SJCRH30 (cell line): ENCODE measurements at places on chromosomes 3 and 15. TPM values are rescaled to one million over a fixed set of nuclear protein-coding genes. Genes with fewer than 3 reads are reported as not detected.
A peak's percentile ranks its signal among the peaks of the same experiment; 100 is the strongest.

- H3K4me1 ChIP-seq: no peaks in the 10 kb centered on the region
- DNase-seq: no peak
- H3K27me3 ChIP-seq: no peaks in the 10 kb centered on the region
- no peaks in the 10 kb centered on the region for H3K36me3 ChIP-seq
- no peak overlapping the region for H3K4me3 ChIP-seq
Observed at GRCh38 chr3:188367678-188368077, 213.7 kb downstream of the LPP start.

GRCh38 chr3:197209366-197210260, 88.8 kb downstream of the DLG1 start:
- H3K27me3 ChIP-seq: no peaks in the 10 kb centered on the region
- no peak overlapping the region for H3K27ac ChIP-seq
- no peaks in the 10 kb centered on the region for H3K4me1 ChIP-seq
- no peaks in the 10 kb centered on the region for H3K36me3 ChIP-seq
- H3K4me3 ChIP-seq: no peak overlapping the region

- no peak overlapping the region; the same call in 1 of the 2 replicates for H3K27ac ChIP-seq
- peaks cover 43% of the 10 kb centered on the region for H3K4me1 ChIP-seq
- DNase-seq: no peak
- H3K27me3 ChIP-seq: no peaks in the 10 kb centered on the region
- H3K4me3 ChIP-seq: no peak overlapping the region
- no peaks in the 10 kb centered on the region for H3K36me3 ChIP-seq
Observed at GRCh38 chr15:69497076-69497475, 44.5 kb downstream of the RPLP1 start.

The IRAK2 gene
- total RNA-seq: 8.1 TPM in 2 replicates

DNA sequence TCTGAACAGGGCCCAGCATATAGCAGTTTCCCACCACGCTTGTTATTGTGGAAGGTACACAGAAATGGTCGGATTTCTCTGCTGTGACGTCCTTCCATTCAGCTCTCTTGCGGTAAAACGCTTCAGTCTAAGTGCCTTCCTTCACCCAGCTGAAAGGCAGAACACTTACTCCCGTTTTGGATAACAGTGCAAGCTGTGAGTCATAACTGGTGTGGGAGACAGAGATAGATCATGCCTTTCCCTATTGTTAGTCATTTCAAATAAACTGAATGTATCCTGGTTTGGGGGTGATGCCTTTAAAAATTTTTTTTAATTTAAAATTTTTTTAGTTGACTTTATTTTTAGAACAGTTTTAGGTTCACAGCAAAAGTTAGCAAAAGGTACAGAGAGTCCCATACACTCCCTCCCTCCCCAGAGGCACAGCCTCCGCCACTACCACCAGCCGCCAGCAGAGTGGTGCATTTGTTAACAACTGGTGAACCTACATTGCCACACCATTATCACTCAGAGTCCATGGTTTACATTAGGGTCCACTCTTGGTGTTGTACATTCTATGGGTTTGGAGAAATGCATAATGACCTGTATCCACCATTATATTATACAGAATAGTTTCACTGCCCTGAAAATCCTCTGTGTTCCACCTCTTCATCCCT, 94.9 kb upstream of the NSMCE3 start:
- no peak overlapping the region for H3K4me3 ChIP-seq
- H3K27me3 ChIP-seq: no peaks in the 10 kb centered on the region
- H3K4me1 ChIP-seq: no peaks in the 10 kb centered on the region
- H3K36me3 ChIP-seq: no peaks in the 10 kb centered on the region

The SH2D7 gene
- 0.08 and 0.36 TPM in 2 replicates for total RNA-seq

GRCh38 chr3:71402911-71403310, 180.6 kb downstream of the FOXP1 start:
- DNase-seq: no peak
- H3K27ac ChIP-seq: no peak overlapping the region
- no peak overlapping the region for H3K4me3 ChIP-seq

GRCh38 chr3:15323063-15323462, 9.3 kb downstream of the SH3BP5 start:
- H3K27ac ChIP-seq: no peak overlapping the region
- no peak overlapping the region for H3K4me3 ChIP-seq
- no peak for DNase-seq
- H3K4me1 ChIP-seq: peaks cover 36% of the 10 kb centered on the region
- no peaks in the 10 kb centered on the region for H3K36me3 ChIP-seq

GRCh38 chr3:196989721-196990262, 21.2 kb upstream of the PIGZ start:
- no peak overlapping the region for H3K4me3 ChIP-seq
- H3K36me3 ChIP-seq: no peaks in the 10 kb centered on the region
- no peaks in the 10 kb centered on the region for H3K4me1 ChIP-seq
- H3K27ac ChIP-seq: no peak overlapping the region
- no peaks in the 10 kb centered on the region for H3K27me3 ChIP-seq

DNA sequence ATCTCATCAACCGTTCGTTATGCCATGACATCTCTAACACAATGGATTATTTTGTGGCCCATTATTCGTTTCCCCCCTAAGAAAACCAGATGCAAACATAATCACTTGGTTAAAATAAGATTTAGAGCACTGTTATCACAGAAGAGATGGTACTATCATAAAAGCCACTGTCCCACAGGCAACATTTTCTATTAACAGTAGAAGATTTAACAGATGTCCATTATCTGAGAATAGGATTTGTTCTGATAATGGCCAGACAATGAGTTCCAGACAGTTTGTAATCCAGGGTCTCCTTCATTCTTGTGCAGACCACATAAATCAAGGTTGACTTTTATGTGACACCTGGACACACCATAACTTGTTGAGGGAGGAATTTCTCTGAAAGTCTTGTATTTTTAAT, 153.1 kb downstream of the CLSTN2 start:
- H3K4me3 ChIP-seq: no peak overlapping the region
- no peaks in the 10 kb centered on the region for H3K27me3 ChIP-seq
- DNase-seq: no peak
- H3K27ac ChIP-seq: no peak overlapping the region
- H3K36me3 ChIP-seq: no peaks in the 10 kb centered on the region

DNA sequence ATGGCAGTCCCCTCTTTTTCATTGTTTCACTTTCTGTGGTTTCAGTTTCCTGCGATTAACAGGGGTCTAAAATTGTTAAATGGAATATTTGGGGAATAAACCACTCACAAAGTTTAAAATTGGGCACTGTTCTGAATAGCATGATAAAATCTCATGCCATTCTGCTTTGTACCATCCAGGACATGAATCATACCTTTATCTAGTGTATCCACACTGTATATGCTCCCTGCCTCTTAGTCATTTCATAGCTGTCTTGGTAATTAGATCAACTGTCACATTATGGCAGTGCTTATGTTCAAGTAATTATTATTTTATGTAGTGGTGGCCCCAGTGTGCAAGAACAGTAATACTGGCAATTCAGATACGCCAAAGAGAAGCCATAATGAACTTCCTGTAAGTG, 734.5 kb downstream of the ZPLD1 start:
- no peak for DNase-seq
- H3K27me3 ChIP-seq: no peaks in the 10 kb centered on the region
- H3K27ac ChIP-seq: no peak overlapping the region
- no peaks in the 10 kb centered on the region for H3K4me1 ChIP-seq

DNA sequence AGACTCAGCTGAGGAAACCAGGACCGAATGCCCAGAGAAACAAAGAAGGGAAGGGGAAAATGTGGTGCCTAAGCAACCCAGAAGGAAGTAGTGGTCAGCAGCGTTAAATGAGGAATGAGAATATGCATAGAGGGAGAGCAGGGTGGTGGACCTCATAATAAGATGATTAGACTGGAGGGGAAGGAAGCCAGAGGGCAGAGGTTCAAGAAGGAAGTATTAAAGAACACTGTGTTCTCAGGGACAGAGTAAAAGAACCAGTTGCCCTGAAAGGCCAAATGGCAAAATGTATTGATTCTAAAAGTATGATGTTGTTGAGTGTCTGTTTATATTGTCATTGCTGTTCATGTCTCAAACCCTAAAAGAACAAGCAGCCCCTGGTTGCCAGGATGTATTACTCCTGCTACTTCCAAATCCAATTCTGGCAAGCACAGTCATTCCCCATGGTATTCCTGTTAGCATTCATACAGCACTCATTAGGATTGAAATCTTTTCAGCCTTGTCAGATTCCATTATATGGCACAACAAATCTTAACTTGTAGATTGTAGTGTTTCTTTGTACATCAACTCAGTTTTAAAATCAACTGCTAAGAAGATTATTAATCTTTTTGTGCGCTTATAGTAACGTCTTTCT, 23.4 kb downstream of the P2RY1 start:
- no peak for DNase-seq
- H3K36me3 ChIP-seq: no peaks in the 10 kb centered on the region

DNA sequence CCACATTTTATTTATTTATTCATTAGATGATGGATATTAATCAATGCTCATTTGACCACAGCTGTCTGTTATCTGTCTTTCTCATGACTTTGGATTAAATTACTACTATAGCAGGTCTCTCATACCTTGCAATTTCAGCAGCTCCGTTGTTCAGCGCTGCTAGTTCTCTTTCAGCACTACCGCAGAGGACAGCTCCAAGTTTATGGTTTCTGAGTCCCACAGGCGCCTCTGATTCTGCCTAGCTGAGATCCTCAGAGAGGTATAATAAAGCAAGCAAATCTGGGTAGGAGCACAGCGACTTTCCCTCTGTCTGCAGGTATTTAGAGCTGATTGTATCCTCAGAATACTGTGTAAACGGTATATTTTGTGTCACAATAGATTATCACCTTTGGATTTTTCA, 204.9 kb downstream of the CNTN4 start:
- DNase-seq: peak; percentile 64
- H3K27ac ChIP-seq: no peak overlapping the region
- H3K36me3 ChIP-seq: no peaks in the 10 kb centered on the region

GRCh38 chr15:65758242-65758641, 33.9 kb downstream of the DENND4A start:
- DNase-seq: no peak

DNA sequence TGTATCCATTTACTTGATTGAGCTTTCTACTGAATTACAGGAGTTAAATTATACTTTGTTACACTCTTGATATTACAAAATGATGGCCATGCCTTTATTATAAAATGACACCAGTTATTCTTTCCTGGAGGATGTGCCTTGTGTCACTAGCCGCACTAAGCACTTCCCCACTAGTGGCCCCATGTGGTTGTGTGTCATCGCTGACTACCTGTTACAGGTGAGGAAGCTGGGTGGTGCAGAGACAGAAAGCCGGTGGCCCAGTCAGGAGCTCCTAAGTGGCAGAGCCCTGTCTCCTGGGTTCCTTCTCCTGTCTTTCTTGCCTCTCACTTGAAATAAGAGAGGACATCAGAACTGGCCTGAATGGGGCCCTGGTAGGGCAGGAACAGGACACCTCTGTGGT, 96.8 kb downstream of the IGF1R start:
- H3K4me1 ChIP-seq: peaks cover 14% of the 10 kb centered on the region
- H3K27me3 ChIP-seq: no peaks in the 10 kb centered on the region
- no peak for DNase-seq
- no peak overlapping the region for H3K27ac ChIP-seq
- no peak overlapping the region for H3K4me3 ChIP-seq

The RBPMS2 gene
- 0.06 and 0.08 TPM in 2 replicates for total RNA-seq

- DNase-seq: no peak
- no peak overlapping the region for H3K4me3 ChIP-seq
- H3K36me3 ChIP-seq: no peaks in the 10 kb centered on the region
Observed at GRCh38 chr3:131193641-131194238, 167.1 kb downstream of the NEK11 start.

The GOLGA8Q gene
- 0.18 TPM in 1 of 2 replicates, not detected in the other for total RNA-seq

The NR2F2 gene
- total RNA-seq: 24.5 and 24.9 TPM in 2 replicates

GRCh38 chr3:15081960-15082664, 16.8 kb downstream of the RBSN start:
- no peak for DNase-seq
- peaks cover 17% of the 10 kb centered on the region; the same call in 1 of the 2 replicates for H3K36me3 ChIP-seq
- H3K27me3 ChIP-seq: no peaks in the 10 kb centered on the region
- no peak overlapping the region for H3K4me3 ChIP-seq

DNA sequence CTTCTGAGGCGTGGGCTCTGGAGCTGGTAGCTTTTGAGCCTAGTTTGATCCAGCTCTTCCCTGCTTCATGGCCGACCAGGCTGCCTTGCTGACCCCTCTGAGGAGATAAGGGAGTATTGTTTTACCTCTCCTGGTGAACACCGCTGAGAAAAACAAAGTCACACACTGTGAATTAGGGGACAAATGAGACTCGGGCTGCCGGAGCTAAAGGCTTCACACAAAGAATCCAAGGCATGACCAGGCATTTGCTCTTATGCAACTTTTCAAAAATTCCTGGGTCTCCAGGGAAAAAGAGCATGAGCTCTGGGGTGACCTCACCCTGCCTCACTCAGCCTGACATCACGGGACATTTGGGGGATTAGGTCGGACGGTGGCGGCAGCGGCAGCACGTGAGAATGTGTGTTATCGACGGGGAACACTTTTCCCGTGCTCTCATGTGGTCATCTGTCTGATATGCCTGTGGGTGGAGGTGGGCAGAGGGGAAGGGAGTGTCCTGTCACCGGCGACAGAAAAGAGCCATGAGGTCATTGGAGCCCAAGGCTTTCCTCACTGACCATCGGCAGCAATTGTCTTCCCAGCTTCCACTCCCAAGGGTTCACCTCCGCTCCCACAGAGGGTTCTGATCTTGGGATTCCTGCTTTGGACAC, 61.0 kb downstream of the TMEM44 start:
- no peaks in the 10 kb centered on the region for H3K27me3 ChIP-seq
- DNase-seq: peak; percentile 81

The ZIC1 gene
- 44.4 and 55.7 TPM in 2 replicates for total RNA-seq

- H3K27ac ChIP-seq: no peak overlapping the region
- peaks cover 41% of the 10 kb centered on the region for H3K4me1 ChIP-seq
- no peaks in the 10 kb centered on the region for H3K36me3 ChIP-seq
- no peaks in the 10 kb centered on the region for H3K27me3 ChIP-seq
- no peak overlapping the region for H3K4me3 ChIP-seq
- DNase-seq: peak; percentile 17
Observed at GRCh38 chr3:194132465-194133286, 3.3 kb upstream of the HES1 start.

- H3K27me3 ChIP-seq: no peaks in the 10 kb centered on the region
- H3K4me1 ChIP-seq: no peaks in the 10 kb centered on the region
- no peaks in the 10 kb centered on the region for H3K36me3 ChIP-seq
- H3K4me3 ChIP-seq: no peak overlapping the region
- DNase-seq: no peak
Observed at GRCh38 chr3:106945435-106945834, 431.8 kb upstream of the CCDC54 start.

- no peak for DNase-seq
- H3K27ac ChIP-seq: no peak overlapping the region
- H3K36me3 ChIP-seq: no peaks in the 10 kb centered on the region
- H3K4me3 ChIP-seq: no peak overlapping the region
- H3K4me1 ChIP-seq: no peaks in the 10 kb centered on the region
- H3K27me3 ChIP-seq: no peaks in the 10 kb centered on the region
Observed at GRCh38 chr3:105948101-105948500, 79.3 kb upstream of the CBLB start.

GRCh38 chr3:138271189-138271794, 58.4 kb downstream of the NME9 start:
- no peaks in the 10 kb centered on the region for H3K4me1 ChIP-seq
- H3K27ac ChIP-seq: no peak overlapping the region
- no peak for DNase-seq
- no peaks in the 10 kb centered on the region for H3K27me3 ChIP-seq
- no peak overlapping the region for H3K4me3 ChIP-seq

GRCh38 chr3:12947504-12948369, 106.4 kb upstream of the RPL32 start:
- H3K27me3 ChIP-seq: no peaks in the 10 kb centered on the region
- peaks cover 27% of the 10 kb centered on the region for H3K4me1 ChIP-seq
- peak overlapping the region; percentile 7; the same call in 1 of the 2 replicates for H3K27ac ChIP-seq
- H3K4me3 ChIP-seq: no peak overlapping the region

GRCh38 chr3:154137036-154137435, 15.8 kb downstream of the ARHGEF26 start:
- DNase-seq: no peak
- no peak overlapping the region for H3K27ac ChIP-seq
- no peak overlapping the region for H3K4me3 ChIP-seq
- no peaks in the 10 kb centered on the region for H3K4me1 ChIP-seq
- H3K36me3 ChIP-seq: no peaks in the 10 kb centered on the region; the same call in 1 of the 2 replicates
- no peaks in the 10 kb centered on the region for H3K27me3 ChIP-seq

The GP9 gene
- total RNA-seq: not detected in 2 replicates
